M059J (cell line): ENCODE measurements at places on chromosomes 6 and 20.
A peak's percentile ranks its signal among the peaks of the same experiment; 100 is the strongest.

- no peak for DNase-seq
These were observed 32.6 kb upstream of the MDFI start for GRCh38 chr6:41605649-41606048.

- no peak for DNase-seq
These were observed 79.5 kb upstream of the ATXN1 start for GRCh38 chr6:16840725-16841124.

DNA sequence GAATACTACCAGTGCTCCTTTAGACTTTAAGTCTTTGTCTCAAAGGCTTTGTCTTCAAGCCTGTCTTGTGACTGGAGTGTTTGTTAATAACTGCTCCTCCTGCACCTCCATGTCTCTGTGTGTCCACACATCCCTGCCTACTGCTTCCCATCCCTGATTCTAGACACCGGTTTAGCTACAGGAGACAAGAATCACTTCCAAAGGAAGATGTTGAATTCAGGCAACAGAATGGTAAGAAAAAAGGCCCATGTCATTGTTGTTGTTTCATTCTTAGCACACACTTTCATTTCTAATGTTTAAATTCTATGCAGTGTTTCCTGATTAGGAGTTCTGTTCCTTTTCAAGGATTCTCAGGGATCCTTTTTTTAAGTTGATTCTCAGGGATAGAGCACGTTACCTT lies 293.6 kb upstream of the STXBP5 start:
- peak; percentile 4 for DNase-seq

DNA sequence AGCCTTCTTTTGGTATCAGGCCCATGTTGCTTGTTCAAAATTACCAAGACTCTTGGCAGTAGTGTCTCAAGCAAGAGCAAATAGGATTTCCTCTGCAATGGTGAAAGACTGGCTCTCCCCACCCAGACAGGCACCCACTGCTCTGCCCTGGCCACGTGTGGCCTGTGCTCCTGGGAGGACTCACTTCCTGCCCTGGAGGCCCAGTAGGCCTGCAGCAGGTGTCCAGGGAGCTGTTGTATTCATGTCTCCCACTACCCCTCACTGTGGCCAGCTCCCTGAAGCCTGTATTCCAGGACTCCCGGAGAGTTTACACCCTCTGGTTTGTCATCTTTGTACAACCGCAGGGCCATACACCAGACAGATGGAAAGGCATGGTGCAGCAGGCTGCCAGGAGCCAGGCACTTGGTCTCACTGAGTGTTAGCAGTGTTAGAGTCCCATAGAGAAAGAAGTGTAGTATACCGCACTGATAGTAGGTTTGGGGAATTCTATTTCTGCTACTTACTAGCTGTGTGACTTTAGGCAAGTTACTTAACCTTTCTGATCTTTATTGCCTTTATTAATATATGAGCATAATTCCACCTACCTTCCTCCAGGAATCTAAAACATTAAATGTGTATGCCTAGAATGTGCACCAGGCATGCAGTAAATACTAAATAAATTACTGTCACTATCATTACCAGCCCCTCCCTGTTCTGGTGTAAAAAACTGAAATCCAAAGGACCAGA lies 159.7 kb downstream of the TMEM242 start:
- no peak for DNase-seq

- no peak for DNase-seq
These were observed 51.5 kb downstream of the PLCB1 start for GRCh38 chr20:8183526-8183925.

DNA sequence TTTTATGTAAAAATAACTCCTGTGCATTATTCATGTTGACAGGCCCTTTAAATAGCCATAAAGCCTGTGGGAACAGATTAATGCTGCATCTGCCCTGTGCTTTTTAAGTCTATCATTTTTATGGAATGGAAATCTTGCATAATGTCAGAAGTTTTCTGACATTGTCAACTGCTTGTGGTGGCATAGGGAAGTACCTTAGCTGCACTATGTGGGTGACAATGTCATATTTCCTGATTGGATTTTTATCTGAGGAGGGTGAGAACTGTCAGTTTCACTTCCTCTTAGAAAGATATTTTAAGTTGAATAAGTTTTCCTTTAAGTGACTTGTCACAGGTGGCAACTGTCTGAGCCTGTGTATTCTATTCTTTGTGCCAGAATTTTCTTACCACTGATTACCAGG lies 267.9 kb downstream of the PLCB1 start:
- no peak for DNase-seq

DNA sequence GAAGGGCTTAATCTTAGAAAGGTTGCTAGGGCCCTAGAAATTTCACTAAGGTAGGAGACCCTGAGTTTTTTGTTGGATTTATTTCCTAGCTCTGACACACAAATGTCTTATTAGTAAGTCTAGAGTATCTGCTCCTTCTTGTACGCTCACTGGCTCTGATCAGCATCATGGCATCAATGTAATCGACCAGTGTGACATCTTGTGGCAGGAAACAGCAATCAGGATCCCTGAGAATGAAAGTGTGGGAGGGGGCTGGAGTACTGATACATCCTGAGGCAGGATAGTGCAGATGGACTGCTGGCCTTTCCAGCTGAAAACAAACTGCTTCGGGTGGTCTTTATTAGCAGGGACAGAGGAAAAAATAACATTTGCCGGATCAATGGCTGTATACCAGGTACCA lies 10.0 kb upstream of the CST7 start:
- no peak for DNase-seq

- DNase-seq, result peak; percentile 67
These were observed 27.4 kb upstream of the VAPB start for GRCh38 chr20:58361481-58362205.

- no peak for DNase-seq
These were observed 71.2 kb downstream of the SAMD5 start for GRCh38 chr6:147579667-147580066.

- no peak for DNase-seq
These were observed 12.0 kb downstream of the PRKN start for GRCh38 chr6:162715601-162716000.

- peak; percentile 13 for DNase-seq
These were observed 95.5 kb upstream of the VGLL2 start for GRCh38 chr6:117169781-117170281.

DNA sequence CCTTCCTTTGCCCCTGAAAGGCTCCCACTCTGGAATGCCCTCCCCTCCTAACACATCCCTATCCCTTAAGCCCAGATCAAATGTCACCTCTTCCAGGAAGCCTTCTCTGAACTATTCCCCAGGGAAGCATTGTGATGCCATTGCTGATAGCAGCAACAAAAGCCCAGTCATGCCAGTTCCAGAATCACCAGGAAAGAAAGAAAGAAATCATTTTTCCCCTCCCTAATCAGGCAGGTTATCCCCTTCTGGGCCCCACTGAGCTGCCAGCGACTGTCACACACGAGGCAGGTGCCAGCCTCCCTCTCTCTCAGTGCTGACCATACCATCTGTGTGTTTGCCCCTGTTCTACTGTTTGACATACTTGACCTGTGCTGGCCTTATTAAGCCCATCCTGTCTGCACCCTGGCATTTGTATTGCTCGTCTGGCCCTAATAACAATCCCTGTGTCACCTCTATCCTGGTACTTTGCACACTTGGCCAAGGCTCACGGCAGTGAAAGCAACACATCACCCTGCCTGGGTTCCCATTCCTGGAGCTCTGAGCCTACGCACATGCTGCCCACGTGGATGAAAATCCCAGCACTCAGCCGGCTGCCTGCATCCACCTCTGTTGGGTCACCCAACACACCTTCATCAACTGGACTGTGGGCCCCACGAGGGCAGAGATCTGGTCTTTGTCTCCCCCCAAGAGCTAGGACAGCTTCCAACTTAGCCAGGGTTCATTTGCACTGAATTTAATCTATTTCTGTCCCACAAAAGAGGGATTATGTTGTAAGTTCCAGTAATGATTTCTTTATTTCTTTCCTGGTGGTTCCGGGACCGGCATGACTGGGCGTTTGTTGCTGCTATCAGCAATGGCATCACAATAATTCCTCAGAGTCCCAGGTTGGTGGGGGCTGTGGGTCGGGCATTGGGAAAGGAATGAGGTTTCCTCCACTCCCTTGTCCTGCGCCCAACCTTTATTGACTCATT lies 5.3 kb upstream of the BPIFB1 start:
- DNase-seq, result no peak

DNA sequence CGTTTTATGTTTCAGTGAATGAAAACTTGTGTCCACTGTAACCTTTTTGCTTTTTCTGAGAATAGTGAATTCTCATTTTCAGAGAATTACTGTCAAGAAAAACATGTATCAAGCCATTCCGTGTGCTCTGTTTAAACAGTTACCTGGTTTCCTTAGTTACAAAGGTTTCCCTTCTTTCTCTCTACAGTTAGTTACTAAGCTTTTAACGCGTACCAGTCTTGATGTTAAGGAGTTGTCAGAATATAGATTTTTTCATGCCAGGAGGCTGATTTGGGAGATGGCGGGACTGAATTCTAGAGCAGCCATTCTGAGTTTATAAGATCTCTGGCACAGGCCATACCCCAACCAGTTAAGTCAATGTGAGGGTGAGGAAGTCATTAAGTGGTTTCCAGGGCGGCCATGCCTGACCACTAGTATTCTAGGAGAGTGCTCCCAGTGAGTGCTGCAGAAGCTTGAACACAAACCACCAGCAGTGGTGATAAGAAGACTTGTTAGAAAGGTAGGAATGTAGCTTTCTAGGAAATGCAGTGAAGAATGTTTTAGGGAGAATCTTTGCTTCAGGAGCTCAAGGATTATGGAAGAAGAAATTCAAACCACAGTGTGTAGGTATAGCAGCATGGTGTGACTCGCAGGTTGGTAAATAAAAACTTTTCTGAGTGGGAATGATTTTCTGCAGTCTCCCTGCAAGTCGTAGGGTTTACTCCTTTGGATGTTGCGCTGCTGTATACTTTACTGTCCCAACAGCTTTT lies 112.9 kb downstream of the JARID2 start:
- peak; percentile 67 for DNase-seq

- no peak for DNase-seq
These were observed 56.4 kb downstream of the B4GALT5 start for GRCh38 chr20:49657118-49657901.

- DNase-seq, result peak; percentile 27
These were observed 73.8 kb upstream of the SCP2D1 start for GRCh38 chr20:18739751-18740166.

- DNase-seq, result no peak
These were observed 997.0 kb downstream of the GRIK2 start for GRCh38 chr6:102390541-102390940.

DNA sequence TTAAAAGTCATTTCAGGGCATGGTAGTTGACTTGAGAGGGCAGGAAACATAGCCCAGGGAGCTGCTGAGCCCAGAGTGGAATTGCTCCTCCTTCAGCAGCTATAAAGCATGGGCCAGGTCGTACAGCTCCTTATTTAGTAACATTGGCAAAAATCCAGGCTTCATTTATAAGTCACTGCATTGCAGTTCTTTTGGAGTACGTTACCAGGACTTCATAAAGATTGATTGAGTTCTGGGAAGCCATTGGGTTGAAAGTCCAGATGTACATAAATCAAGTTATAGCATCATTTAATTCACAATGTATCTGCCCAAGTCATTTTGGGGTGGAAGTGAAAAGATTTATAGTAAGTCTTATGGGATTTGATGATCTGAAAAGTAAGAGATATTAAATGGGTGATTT lies 53.0 kb upstream of the ANKEF1 start:
- DNase-seq, result no peak

DNA sequence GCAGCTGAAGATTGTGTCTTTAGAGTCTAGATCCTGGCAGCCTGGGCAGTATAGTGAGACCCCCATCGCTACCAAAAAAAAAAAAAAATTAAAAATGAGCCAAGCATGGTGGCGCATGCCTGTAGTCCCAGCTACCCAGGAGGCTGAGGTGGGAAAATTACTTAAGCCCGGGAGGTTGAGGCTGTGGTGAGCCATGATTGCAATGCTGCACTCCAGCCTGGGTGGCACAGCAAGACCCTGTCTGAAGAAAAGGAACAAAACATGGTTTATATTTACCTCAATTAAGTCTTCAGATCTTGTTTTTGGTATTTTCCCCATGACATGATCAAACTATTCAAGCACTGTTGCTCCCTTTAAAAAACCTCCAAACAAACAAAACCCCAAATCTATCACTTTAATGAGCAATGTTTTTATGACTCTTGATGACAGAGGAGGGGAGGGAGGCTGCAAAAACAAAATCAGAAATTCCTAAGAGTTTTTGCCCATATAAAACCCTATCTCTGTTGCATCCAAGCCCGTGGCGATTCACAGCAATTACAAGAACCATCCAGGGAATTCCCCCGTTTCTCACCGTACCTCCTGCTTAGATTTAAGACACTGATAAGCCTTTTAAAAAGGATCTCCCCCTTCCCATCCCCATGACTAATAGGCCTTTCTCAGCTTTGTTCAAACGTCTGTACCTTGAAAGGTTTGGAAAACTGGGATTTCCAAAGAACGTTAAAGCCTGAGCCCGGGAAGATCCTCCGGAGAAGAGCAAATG lies 259.9 kb downstream of the BMP7 start:
- peak; percentile 88 for DNase-seq

DNA sequence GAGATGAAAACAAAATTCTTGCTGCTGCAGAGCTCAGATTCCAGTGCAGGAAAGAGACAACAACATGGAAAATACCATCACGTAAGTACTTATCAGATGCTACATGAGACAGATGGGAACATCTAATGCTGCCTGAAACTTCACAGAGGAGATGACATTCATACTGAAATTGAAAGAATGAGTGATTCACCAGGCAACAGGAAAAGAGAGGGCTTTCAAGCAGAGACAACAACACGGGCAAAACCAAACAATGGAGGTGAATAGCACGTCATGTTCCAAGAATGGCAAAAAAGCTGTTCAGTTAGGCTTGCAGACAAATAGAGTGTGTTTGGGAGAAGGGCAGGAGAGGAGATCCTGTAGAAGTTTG lies 39.3 kb downstream of the GTF2H5 start:
- peak; percentile 73 for DNase-seq

- peak; percentile 23 for DNase-seq
These were observed 541.7 kb upstream of the FLRT3 start for GRCh38 chr20:14879020-14879697.

- DNase-seq, result peak; percentile 38
These were observed 454 bp downstream of the L3MBTL3 start for GRCh38 chr6:130018744-130019325.

DNA sequence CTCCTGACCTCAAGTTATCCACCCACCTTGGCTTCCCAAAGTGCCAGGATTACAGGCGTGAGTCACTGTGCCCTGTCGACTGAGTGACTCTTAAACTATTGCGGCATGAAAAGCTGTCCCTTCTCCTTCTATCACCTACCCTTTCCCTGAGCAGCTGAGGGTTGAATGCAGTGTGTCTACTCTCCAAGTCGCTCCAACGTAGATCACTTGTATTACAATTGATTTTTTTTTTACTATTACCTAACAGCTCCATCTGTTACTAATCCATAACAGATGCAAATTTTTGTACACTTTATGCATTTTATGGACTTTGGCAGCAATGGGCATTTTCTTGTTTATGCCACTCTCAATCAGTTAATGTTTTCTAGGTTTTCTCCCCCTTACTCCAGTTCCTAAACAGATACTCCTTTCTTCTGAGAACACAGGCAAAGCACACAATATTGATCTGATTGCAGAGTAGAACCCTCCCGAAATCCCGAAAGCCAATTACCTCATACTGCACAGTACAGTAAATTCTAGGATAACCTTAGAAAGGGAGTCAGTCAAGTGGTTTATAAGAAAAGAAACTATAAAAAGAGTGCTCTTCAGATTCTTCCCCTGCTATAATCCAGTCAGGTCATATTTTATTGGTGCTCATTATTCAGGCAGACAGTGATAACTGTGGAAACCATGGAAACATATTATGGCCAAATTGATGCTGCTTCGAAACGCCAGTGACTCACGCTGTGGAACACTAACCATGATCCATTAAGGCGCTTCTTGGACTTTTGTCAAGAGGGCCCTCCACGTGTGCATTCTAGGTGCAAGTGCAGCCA lies 273.0 kb downstream of the ADGB start:
- DNase-seq, result peak; percentile 57
